Inflammatory macrophage (primary cell): ENCODE measurements at places on chromosomes 12 and 14.

DNA sequence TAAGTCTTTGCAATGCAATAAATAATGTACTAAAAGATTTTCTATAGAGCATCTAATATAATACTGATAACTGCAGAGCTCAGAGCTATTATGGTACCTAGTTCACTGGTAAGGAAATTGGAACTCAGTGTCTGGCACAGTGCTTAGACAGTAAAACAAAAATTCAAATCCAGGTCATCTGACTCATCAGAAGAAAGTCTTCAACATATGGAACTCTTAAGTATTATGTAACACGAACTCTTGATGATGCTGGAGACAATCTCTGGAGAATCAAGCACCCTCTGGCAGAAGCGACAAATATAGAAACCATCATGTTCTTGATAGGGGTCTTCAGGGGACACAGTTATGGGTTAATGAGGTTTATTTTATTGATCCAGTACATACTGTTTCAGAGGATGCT, 37.3 kb upstream of the TRHDE start:
- no peak for DNase-seq

DNA sequence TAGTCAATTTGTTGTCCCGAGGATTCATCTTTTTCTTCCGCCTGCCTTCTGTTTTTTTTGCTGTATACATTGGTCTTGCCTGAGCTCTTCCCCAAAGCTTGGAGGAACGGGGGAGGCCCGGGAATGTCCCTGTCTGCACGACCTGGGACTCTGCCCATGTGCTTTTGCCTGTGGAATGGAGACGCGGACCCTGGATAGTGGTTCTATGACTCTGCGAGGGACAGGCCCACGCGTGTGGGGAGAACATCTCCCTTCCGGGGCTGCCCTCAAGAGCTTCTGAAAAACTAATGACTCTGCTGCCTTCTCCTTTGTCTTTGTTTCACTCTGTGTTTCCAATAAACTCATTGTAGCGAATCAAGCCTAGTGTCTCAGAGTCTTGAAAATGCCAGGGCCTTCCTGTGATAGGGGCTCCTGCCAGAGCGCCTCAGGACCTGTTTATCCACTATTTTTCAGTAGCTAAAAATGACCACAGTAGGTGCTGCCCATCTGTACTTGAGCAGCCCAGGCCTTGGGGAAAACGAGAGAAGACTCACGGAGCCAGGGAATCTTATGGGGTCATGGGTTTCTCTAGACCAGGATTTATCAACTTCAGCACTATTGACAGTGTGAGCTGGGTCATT, 12.3 kb downstream of the KRT83 start:
- DNase-seq: no peak

GRCh38 chr14:74563233-74563585, 48.8 kb downstream of the LTBP2 start:
- no peak for DNase-seq

DNA sequence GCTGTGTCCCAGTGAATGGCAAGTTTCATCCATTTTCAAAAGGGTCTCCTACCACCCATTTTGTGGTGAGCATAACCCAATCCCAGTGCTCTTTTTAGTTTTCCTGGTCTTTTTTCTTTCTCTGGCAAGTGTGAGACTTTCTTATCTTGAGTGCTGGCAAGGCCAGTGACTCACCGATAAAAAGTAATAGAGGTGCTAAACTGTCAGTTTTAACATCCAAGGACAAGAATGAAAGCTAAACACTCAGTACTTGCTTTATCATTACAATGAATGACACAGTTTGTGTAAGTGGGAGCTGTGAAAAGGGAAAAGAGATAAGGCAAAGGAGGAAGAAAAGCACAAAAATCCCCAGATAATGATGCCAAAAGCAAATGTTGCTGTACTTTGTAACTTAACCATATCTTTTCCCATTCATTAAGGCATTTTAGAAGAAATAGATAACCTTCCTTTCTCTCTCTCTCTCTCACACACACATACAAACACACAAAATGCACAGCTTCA, 4.9 kb upstream of the LRIG3 start:
- DNase-seq: no peak

DNA sequence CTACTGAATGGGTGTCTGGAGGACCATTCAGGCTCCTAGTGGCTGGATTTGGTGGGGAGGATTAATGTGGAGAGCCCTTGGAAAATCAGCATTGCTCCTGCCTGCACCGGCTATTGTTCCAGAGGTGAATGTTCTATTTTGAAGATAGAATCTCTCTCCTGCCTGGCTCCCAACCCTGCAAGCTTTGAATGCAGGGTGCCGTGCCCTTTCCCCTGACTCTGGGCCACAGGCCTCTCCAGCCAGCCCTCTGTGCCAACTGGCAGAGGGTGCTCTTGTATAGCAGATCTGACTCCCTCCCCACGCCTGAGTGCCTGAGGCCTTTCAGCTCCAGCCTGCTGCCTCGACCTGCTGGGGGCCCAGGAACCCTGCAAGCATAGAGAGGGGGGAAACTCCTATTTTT, 106.8 kb downstream of the TMEM260 start:
- DNase-seq: no peak

- no peak for DNase-seq
Observed at GRCh38 chr12:117019866-117020265, 79.3 kb downstream of the TESC start.

DNA sequence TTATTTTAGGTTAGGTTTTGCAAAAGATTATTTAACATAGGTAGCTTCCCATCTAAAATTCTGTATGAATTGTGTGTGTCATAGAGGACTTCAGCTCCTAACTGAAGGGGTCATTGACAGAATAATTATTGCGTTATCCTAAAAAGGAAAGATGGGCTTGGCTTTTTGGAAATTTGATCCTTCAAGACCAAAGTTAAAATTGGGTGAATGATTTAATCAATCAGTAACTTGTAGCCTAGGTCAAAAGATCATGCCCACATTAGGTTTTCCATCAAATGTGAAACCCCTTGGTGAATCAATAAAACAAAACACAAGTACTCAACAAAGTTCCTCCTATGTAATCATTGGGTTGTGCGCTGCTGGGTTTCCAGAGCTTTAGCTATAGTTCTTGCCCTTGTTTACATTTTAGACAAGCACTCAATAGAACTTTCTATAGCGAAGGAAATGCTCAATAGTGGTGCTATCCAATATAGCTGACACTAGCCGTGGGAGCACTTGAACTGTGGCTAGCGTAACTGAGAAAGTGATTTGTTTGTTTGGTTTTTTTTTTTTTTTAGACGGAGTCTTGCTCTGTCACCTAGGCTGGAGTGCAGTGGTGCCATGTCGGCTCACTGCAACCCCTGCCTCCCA, 37.6 kb upstream of the ARHGAP5 start:
- DNase-seq: no peak

- DNase-seq: no peak
Observed at GRCh38 chr14:59465316-59466135, at the start of gene GPR135. GPR135 (minus strand) TSS chr14:59465380; CDS start chr14:59465226, 154 bp downstream.

GRCh38 chr12:52145228-52146088, 46.4 kb downstream of the KRT80 start:
- DNase-seq: no peak

DNA sequence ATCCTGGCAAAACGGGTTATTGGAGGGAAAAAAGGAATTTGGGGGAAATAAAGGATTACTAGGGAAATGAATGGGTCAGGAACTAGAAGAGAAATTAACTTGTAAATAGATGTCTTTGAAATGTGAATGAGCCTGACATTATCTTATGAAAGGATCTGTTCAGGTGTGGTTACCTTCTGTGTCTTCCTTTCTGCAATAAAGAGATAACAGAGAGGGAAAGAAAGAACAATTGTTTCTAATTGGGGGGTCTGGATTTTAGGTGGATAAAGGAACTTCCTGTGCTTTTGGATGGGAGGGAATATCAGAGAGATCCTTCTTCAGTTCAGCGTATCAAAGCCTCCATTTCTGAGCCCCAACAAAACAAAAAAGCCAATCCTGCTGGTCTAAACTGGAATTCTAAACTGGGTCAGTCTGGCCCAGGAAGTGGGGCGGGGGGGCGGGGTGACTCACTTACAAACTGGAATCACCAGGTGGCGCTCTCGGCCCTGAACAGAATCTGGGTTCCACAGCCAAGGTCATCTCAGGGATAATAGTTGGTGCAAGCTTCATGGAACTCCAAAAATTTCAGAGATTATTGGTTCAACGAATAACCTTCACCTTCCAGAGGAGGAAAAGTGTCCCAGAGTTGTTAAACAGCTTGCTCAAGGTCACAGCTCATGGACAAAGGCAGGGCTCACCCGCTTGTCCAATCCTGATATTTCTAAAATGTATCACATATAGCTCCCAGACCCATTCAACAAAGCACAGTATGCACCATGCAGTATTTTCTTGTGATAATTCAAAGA, 15.2 kb upstream of the PEBP1 start:
- peak; percentile 53 for DNase-seq

DNA sequence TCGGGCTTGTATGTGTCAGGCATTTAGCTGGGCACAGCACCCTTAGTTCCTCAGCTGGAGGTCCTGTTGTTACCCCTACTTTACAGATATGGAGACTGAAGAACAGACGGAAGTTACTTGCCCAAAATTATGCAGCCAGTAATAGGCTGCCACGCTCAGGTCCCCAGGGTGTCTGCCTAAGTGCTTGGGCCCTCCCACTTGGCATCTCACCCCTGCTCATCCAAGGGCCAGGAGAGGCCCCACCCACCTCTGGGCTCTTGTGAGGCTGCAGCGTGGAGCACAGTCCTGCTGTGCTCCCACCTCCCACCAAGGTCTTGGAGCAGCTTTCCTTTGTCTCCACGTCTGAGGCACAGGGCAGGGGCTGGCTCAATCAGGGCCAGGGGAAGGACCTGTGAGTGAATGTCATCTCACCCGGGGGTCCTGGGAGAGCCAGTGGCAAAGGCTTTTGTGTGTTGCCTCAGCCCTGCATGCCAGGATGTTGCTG, 64.6 kb downstream of the BEGAIN start:
- no peak for DNase-seq

DNA sequence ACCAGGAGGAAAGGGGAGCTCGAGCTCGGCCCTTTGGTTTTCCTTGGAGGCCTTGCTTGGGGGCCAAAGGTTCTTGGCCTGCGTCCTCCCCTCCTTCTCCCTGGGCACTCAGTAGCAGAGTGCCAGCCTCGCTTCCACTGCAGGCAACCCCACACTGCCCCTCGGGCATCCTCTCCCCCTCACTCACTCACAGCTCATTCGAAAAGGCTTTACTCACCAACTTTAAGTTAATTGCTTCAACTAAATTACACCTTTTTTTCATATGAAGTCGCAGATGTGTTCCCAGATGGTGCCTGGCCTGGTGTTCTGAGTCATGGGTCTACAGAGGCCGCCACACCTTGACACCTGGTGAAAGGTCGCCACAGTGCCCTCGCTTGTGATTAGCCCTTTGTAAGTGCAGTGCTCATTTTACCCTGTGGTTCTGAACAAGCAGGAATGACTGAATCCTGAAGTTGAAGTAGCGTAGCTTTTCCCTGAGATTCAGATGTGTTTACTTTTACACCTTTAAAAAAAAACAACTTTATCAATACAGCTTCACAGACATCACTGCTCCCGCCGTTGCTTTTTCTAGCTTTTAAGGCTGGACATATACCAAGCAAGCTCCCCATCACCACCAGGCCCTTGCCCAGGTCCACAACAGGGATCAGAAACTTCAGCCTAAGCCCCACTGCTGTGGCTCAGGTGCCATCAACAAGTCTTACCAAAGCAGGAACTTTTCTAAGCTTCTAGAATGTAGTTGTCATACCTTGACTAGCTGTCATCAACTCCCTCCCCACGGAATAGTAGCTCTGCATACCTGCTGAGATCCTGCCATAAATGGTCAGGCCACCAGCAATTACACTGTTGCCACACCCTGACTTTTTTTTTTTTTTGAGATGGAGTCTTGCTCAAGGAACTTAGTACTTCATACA, 20.3 kb upstream of the ADIPOR2 start:
- DNase-seq: no peak

DNA sequence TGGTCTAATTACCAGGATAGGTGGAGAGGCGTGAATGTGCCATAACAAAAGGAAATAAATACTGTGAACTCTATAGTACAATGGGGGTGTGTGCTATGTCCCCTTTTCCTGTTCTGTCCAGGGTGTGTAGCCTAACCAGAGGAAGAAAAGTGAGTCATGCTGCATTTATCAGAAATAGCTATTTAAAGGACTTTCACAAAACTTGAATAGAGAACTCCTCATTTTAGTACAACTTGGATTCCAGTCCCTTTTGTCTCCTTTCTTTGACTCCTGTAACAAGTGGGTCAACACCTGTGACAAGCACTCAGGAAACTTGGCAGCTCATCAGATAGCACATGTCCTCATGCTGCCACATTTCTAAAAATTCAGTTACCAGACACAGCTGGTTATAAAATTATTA, 123.4 kb downstream of the CCDC91 start:
- DNase-seq: no peak

DNA sequence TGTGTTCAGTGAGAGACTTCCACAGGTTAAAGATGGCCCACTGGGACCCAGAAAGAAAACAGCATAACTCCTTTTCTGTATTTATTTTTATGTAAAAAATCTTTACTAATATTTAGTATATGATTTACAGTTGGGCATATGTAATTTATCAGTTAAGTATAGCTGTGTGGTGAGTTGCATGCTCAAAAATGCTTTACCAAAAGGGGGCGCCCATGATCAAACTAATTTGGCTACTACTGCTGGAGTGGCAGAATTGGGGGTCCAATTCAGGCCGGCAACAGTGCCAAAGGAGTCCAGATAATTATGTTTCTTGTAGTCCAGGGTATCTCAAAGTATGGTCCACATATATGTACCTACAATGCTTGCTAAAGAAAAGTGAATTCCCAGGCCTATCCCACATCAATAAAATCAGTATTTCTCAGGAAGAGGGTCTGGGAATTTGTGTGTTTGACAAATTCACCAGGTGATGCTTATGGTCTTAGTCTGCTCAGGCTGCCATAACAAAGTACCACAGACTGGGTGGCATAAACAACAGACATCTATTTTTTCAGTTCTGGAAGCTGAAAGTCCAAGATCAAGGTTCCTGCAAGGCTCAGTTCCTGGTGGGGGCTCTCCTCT, 152.0 kb downstream of the KTN1 start:
- peak; percentile 44 for DNase-seq

- peak; percentile 26 for DNase-seq
Observed at GRCh38 chr14:103014466-103015228, 42.7 kb downstream of the CDC42BPB start.

DNA sequence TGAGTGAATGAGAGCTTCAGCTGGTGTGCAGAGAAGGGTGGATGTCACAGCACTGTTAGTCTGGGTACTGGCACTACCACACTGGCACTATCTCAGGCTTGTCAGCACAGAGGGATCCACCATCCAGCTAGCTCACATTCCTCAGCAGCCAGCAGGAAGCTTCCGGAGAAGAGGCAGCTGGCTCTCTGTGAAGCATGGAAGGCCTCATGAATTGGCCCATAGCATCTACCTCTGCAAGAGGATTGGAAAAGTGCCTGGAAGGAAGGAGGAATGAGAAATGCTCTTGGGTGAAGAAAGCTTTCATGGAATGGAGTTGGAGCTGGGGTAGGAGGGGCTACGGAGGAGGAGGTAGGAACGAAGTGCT, 9.9 kb downstream of the KRT83 start:
- no peak for DNase-seq
